ENCODE measurements at places on chromosomes 11 and 22.

DNA sequence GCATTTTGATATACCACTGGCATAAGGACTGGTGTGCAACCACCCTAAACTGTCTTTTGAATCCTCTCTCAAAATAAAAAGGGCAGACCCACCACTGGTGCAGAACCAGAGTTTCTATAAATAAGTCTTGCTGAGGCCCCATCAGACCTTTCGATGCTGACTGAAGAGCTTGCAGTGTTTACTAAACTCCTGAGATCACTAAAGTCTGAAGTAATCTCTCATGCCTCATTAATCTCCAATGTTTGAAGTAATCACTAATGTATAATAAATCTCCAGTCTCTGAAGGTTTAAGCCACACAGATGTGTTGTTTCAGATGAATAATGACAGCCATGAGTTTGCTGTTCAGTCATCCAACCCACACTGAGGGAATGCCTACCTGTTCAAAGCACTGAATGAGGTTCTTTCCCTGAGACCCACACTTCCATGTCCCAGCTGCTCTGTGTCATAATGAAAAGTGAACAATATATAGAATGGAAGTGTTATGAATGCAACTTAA is 50.6 kb upstream of the DEUP1 start:
- no peak for DNase-seq

GRCh38 chr11:17531071-17531600 is 13.1 kb downstream of the USH1C start:
- no peak for DNase-seq

DNA sequence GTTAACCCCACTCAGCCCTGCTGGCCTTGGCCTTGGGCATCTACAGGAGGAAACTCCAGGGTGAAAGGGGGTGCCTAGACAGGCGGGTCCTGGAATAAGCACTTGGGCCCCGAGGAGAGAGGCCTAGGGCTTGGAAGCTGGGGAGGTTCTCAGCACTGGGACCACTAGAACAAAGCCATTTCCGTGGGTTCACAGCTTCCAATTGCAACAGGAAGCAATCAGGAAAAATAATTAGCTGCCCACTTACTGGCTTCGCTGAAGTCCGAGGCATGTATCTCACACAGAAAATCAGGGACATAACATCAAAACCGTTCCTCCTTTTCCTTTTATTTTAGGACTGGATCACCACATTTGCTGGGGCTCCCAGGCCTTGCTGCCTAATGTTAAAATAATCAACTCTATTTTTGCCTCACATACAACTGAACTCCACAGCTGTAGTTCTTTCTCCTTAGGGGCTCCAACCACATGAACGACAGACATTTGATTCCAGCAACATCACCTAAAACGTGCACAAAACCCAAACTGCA is 161.1 kb upstream of the GRK3 start:
- DNase-seq, result peak; percentile 18

DNA sequence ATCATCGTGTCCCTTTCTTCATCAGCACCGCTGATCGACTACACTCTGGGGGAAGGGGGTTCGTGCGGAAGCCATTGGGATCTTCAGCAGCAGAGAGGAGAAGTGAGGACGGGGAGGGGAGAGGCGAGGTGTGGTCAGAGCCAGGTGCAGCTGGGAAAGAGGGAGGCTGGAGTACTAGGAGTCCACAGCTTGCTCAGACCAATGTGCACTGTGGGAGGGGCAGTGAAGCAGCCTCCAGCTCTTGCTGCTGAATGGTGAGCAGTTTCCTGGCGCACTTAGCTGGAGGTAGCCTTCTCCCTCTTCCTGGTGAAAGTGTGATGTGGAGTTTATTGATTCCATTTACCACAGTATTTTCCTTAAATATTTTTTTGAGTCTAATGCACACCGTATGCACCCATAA is 99.0 kb upstream of the NECTIN1 start:
- DNase-seq, result no peak

GRCh38 chr11:18633256-18634139 is 644 bp downstream of the SPTY2D1 start:
- no peak for DNase-seq

- DNase-seq, result no peak
These were observed 9.6 kb upstream of the CCDC89 start for GRCh38 chr11:85695546-85695945.

DNA sequence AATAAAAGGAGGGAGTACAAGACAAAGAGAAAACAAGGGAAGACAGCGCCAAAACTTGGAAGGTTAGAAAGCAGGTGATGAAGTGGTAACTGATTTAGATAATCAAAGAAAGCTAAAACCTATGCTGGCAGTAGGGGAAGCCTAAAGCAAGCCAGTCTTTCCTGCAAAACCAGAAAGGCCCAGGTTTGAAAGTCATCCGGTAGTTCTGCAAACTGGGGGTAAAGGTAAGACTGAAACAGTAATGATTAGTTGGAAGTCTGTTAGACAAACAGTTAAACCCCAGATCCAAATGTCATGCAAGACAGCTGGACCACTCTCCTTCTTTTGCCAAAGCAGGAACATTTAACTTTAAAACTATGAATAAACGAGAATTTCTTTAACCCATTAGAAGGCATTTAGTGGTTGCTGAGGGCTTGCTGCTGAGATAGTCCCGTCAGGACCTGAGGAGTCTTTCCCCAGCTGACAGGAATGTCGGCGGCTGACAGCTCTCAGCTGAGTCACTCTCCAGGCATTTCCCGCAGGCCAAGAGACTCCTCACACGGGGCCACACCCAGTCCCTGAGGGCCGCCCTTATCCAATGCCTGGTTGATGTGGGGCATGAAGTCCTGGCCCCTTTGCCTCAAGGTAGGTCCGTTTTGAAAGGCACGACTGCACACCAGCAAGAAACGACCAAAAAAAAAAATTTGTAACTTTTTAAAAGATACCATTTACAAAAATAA is 36.3 kb upstream of the CFAP300 start:
- peak; percentile 95 for DNase-seq

DNA sequence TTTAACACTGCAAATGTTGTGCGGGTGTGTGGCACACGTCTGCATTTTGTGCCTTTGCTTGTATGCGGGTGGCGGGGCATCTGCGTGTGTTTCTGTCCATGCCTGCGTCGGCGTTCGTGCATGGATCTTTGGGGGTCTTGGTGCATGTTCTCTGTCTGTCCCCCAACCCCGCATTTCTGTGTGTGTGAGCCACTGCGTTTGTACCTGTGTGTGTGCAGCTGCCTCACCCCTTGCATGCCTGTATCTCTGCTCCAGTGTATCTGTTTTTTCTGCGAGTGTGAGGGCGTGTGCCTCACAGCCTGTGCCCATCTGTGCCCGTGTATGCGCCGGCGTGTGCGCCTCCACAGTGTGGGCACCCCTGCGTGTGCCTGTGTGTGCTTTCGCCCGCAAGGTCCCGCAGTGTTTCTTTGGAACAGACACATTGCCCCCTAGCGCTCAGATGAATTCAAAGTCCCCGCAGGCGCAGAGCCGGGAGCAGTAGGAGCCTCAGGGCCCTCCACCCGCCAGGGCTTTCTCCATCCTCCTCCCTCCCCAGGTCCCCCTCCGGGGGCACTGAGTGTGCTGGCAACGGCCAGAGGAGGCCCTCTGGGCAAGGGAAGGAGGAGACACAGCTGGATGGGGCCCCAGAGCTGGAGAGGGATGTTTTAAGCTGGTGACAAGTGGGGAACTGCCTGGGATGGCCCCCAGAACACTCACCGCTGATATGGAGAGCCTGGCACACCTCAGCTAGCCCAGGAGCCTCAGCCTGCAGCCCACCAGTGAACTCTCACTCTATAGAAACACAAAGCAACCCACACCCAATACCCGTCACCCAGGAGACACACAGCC is 3.1 kb upstream of the MN1 start:
- DNase-seq, result peak; percentile 71

DNA sequence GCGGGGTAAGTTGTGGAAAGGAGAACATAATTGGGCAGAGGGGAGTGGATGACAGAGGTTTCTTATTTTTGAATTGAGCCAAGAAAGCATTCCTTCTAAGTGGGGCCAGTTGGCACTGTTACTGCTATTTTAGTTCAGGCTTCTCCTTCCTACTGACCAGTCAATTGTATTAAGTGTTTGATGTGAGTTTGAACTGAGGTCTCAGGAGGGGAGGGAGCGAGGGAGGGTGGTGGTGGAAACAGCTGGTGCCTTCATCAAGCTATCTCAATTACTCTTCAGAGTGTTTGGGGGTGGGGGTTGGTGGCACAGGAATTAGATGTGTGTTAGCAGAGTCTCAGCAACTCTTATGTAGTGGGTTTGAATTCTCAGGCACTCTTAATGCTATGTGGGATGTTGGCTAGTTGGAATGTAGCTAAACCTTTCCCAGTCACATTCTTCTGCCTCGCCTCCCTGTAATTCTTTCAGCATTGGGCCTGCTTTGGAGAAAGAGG is 14.5 kb downstream of the CTNND1 start:
- no peak for DNase-seq

DNA sequence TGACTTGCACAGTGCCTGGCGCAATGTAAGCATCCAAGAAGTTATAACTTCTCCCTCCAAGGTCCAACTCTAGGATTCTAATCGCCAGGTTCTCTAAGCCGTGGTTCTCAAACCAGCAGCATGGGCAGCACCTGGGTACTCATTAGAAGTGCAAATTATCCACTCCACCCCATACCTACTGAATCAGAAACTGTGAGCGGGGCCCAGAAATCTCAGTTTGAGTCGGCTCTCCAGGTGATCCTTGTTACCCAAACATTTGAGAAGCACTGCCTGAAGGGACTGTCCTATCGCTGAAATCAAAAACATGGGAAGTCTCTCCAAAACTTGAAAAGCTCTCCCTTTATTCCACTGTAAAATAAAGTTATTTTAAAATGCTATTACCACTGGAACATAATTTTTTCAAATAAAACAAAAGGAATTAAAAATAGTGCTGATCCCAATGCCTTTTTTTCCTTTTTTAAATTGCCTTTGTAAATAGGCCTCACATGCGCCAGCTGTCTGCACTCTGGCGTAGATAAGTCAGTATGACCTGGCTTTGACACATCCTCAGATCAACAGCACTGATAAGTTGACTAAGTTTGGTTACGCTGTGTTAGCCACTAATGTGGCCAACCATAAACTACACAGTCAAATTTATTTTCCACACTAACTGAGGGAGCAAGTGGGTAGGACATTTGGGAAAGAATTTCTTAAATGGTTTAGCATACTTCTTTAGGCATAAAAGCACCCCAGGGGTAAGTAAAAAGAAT is 8.4 kb upstream of the CTR9 start:
- DNase-seq, result peak; percentile 67

DNA sequence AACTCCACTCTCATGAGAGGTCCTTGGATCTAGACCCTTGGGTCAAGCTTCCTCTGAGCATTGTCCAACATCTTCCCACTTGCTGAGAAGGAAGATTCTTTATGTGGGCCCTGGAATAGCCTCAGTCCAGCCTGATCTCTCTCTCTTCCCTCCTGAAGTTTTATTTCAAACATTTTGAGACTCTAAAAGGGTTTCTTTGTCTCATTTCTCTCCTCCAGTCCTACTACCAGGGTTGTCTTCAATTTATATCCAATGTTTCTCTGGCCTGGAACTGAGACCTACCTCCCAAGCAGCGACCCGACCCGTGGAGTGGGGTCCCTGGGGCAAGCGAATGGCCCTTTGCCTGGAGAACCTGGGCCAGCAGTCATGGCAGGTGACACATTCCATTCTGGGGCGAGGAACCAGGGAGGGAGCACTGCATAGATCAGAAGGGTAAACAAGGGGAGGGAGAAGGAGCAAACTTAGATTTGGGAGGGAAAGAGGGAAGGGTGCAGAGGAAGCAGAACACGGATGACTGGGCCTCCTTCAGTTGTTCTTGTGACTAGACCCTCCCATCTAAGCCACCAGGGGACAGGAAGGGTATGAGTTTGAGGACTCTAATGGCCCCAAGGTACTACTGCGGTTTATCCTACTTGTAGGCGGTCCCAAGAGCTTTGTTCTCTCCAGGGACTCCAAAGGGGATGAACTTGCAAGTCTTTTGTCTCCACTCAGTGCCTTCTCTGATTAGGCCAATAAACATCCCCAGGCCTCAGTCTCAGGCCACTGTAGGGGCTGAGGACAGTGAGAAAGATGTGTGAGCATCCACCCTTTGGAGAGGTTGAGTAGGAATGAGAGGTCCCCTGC is 14.2 kb upstream of the PRAME start:
- DNase-seq, result no peak

DNA sequence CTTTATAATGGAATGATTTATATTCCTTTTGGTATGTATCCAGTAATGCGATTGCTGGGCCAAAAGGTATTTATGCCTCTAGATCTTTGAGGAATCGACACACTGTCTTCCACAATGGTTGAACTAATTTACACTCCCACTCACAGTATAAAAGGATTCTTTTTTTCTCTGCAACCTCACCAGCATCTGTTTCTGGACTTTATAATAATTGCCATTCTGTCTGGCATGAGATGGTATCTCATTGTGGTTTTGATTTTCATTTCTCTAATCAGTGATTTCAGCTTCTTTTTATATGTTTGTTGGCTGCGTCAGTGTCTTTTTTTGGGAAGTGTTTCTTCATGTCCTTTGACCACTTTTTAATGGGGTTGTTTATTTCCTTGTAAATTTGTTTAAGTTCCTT is 679.3 kb downstream of the JRKL start:
- no peak for DNase-seq

DNA sequence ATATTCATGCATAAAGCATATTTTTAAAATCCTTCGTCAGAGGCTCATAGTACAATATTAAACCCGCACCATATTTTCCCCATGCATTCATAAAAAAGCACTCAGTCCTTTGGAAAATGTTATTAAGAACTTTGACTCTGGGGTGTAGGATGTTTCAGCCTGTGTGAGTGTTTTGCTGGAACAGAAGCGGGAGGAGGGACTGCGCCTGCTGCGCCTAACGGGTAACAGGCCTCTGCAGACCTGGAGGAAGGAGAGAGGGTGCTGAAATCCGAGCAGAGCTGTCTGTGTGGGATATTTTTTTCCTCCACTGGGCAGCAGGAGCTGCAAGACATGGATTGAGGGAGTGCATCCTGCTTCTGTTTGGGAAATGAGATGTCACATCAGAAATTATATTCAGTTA is 483.0 kb downstream of the BRD1 start:
- no peak for DNase-seq

DNA sequence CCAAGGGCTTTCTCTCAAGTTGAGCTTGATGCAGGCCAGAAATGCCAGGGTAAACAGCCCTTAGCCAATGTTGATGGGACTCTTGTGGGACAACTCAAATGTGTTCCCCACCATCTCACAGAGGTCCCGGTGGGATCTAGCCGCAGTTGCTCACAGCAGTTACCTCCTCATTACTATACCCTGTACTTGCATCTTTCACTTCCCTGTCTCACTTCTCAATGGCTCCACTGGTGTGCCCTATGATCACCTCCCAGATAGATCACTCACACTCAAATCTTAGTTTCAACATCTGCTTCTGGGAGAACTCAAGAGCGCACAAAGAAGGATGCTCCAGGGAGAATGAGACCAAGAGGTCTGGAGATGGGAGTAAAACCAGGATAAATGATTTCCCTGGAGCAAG is 47.0 kb downstream of the RCN1 start:
- no peak for DNase-seq

GRCh38 chr11:68987211-68987610 is 6.4 kb upstream of the MRGPRD start:
- DNase-seq, result no peak

- no peak for DNase-seq
These were observed 10.4 kb upstream of the SYT8 start for GRCh38 chr11:1824221-1825038.

- DNase-seq, result peak; percentile 22
These were observed 81.6 kb downstream of the TEAD1 start for GRCh38 chr11:12755510-12756453.

GRCh38 chr11:46102843-46103242 is 18.4 kb downstream of the PHF21A start:
- no peak for DNase-seq

- no peak for DNase-seq
These were observed 15.1 kb upstream of the CAPRIN1 start for GRCh38 chr11:34036456-34036855.

GRCh38 chr11:8032122-8032521 is 45.0 kb downstream of the EIF3F start:
- no peak for DNase-seq
